ENCODE measurements at places on chromosomes 1 and 21.

DNA sequence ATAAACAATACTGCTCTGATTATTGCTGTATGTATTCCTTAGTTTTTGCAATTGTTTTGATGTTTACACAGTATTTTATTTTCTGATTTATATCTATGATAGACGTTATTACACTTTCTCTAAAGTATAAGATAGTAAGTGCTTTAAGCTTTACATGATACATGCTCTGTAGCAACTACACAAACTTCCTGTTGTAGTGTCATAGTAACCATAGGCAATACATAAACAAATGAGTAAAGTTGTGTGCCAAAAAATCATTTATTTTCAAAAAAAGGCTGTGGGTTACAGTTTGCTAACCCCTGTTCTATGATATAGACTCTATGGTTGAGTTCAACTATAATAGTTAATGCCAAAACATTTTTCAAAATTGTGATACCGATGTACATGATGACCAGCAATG lies 1156.4 kb downstream of the AMY1C start:
- no peak for DNase-seq

- DNase-seq = no peak
Measured at GRCh38 chr1:198620951-198621824, 17.7 kb upstream of the PTPRC start.

- DNase-seq = no peak
Measured at GRCh38 chr21:38297194-38297631, 40.4 kb downstream of the KCNJ15 start.

GRCh38 chr1:111271464-111271801 lies 19.2 kb upstream of the CHIA start:
- DNase-seq = no peak

DNA sequence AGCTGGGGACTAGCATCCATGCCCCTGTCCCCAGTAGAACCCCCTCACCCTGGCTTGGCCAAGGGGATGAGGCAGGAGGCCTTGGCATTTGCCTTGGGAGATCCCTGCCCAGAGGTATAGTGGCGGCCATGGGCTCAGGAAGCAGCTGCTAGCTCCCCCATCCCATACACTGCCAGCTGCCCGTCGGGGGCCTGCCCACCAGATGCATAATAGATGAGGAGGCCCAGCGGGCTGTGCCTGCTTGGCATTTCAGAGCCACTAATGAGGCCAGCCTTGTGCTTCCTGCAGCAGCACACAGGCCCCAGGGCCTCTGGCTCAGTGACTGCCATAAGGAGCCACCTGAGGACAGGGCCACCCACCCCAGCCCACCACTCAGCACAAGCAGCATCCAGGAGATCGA lies 23.6 kb downstream of the RAP1GAP start:
- DNase-seq = no peak

DNA sequence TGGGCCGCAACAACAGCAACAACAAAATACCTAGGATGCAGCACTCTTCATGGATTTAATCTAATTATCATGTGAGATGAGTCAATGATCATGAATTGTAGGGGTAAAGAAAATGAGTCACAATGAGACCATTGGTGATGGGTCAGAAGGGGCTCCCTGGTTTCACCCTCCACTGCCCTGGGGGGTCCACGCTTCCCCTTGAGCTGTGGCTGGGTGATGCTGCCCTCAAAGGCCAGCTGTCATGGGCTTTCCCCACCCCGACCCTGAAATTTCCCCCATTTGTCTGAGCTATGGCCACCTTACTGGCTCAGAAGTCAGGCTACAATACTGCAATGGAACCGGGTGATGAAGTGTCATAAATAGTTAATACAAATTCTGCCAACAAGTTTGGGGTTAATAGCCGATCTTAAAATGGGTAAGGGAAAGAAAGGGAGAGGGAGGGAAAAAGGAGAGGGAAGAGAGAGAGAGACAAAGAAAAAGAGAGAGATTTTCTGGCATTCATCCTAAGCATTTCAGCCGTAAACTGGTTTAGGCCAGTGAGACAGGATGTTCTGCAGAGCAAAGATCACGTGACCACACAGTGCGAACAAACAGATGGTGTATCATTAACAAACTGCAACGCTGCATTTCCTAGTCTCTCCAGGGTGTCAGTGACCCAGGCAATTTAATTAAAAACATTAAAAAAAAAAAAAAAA lies 143.4 kb upstream of the ERRFI1 start:
- DNase-seq = peak; percentile 77

DNA sequence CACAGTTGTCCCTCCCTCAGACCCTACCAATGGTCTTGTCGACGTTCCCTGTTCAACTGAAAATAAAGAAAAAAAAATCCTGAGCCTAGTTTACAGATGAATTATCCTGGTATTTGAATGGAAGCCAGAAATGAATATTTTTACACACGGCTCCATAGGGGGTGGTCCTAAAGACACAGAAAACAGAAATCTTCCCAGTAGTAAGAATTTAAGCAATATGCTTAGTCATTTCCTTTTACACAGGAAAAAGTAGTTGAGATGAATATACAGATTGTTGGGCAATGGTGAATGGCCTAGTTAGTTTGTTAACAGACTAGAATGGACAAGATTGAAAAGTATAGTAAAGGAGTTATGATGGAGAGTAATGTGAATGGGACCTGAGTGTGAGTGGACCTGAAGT lies 67.4 kb downstream of the RGS18 start:
- DNase-seq = no peak

DNA sequence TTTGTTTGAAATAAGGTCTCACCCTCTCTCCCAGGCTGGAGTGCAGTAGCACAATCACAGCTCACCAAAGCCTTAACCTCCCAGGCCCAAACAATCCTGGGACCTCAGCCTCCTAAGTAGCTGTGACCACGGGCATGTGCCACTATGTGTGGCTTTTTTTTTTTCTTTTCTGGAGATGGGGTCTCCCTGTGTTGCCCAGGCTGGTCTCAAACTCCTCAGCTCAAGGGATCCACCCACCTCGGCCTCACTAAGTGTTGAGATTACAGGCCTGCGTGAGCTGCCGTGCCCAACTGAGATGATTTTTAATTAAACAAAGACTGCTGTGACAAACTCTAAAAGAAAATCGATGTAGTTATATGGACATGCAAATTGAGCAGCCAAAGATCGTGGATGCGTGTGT lies 768.4 kb upstream of the ADGRL2 start:
- no peak for DNase-seq

- DNase-seq = no peak
Measured at GRCh38 chr1:90044346-90044745, 49.4 kb downstream of the ZNF326 start.

- no peak for DNase-seq
Measured at GRCh38 chr1:247627951-247628350, 22.6 kb downstream of the OR2G3 start.

DNA sequence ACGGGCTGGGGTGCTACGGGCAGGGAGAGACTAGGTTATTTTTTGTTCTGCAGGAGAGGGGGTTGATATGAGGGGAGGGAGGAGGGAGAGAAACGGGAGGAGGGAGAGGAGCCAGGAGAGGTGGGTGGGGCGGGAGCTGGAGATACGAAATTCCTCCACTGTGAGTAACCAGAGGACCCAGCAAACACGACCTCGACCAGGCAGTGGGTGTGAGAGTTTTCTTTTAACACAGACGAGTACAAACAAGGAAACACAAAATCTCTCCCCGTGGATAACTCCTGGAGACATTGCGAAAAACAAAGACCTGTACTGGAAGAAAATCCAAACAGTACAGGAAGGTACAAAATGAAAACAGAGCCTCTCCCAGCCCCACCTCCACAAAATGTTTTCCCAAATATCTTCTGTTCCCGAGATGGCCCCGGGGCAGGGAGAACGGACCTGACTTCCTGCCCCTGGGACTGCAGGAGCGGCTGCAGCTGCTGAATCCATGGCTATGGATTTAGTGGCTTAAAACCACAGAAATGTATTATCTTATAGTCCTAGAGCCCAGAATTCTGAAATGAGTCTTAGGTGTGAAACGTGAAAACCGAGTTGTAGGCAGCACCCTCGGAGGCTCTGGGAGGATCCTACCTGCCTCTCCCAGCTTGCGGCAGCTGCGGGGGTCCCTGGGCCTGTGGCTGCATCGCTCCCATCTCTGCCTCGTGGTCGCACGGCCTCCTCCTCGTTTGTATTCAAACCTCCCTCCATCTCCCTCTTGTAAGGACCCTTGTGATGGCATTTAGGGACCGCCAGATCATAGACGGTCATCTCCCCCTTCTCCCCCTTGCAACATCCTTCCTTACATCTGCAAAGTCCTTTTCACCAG lies 82.2 kb downstream of the RIPK4 start:
- DNase-seq = peak; percentile 51

DNA sequence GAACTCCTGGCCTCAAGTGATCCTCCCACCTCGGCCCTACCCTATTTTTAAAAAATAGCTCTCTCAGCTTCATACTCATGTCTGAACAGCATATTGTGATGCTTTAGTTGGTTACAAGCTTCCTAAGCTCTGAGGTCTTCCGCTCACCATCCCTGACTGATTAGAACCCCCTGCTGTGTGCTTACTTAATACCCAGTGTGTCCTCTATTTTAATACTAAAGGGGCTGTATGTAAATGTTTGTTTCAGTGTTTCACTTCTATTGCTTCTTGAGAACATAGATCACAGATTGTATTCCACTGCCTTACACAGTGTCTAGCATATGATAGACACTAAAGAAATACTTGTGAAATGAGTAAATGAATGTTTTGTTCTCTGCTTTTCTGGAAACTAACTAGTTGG lies 29.8 kb downstream of the ZYG11B start:
- DNase-seq = no peak

- peak; percentile 73 for DNase-seq
Measured at GRCh38 chr1:15760520-15761211, 2.1 kb downstream of the FBLIM1 start.

GRCh38 chr21:40936771-40937261 lies 89.9 kb upstream of the DSCAM start:
- DNase-seq = no peak

DNA sequence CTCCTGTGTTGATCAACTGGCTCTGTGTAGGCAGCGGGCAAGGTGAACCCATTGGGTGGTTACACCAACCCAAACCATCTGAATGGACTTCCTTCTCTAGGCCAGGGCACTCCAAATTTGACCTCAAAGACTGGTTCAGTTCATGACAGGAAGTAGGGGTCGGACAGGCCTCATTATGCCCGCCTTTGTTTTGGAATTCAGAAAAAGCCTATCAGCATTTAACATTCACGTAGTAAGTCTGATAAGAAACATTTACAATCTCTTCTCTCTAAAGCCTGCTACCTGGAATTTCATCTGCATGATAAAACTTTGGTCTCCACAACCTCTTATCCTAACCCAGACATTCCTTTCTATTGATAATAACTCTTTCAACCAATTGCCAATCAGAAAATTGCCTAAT lies 97.1 kb upstream of the ETV3 start:
- no peak for DNase-seq

GRCh38 chr1:46611691-46612221 lies 4.9 kb downstream of the MOB3C start:
- no peak for DNase-seq

GRCh38 chr1:244460197-244460596 lies 876 bp upstream of the CATSPERE start:
- no peak for DNase-seq

DNA sequence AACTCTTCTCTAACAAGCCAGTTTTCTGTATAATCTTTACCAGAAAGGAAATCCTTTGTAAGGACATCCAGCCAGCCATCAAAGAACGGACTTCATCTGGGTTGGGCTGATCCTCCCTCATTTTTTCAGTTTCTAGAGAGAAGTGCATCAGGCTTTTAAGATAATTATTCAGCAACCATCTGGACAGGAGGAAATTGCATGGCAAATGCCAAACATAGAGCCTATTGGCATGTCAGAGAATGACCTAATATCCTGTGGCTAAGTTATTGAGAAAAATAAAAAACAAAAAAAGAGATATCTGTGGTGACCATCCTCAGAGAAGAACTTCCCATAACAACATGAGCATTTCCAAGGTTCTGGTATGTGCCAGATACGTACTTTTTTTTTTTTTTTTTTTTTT lies 74.9 kb upstream of the BEND5 start:
- DNase-seq = no peak

DNA sequence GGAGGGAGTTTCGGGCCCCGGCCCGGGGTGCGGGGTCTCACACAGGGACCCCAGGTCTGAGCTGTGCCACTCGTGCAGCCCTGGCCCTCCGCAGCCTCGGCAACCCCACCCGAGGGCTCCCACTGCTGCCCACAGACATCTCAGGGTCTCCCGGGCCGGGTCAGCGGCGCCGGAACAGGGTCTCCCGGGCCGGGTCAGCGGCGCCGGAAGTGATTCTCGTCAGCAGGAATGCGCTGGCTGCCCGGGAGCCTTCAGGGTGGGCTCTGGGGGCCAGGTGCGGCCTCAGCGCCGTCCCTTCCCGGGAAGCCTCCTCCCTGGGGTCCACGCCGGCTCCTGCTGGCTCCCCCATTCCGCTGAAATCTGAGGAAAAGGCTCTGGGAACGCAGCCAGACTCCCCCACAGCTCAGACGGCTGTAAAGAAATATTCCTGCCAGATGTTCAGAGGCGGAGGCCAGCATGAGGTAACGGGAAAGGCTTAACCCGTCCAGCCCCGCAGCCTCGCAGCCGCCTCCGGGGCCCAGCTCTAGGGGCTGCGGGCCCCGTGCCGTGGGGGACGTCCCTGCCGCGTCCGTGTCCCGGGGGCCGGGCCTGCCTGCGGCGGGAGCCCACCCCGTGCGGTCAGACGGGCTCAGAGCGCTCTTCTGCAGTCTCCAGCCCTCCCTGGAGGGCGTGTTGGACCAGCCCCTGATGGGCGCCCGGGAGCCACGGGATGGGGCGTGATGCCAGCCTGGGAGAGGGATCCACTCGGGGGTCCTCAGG lies 8.7 kb upstream of the COL6A1 start:
- peak; percentile 95 for DNase-seq

GRCh38 chr1:50476800-50477199 lies 53.6 kb upstream of the DMRTA2 start:
- DNase-seq = no peak

- no peak for DNase-seq
Measured at GRCh38 chr1:82153272-82153629, 352.5 kb downstream of the ADGRL2 start.

GRCh38 chr1:162562470-162562828 lies 927 bp downstream of the UAP1 start:
- DNase-seq = no peak

DNA sequence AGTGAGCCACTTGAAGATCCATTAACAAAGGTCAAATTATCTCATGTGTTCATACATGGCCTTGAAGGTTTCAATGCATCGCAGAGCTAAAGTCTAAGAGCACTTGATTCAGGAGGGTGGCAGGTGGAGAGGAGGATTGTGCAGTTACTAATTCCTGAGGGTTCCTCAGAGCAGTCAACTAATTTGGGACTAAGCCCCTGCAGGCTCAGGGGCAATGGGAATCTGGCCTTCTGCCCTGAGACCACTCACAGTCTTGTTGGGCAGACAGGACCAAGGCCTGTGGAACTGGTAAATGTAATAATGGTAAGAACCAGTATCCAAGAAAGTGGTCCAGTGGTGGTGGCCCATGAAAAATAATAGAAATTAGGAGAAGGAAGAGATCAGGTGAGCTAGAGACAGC lies 127.4 kb upstream of the HMGB4 start:
- DNase-seq = no peak

DNA sequence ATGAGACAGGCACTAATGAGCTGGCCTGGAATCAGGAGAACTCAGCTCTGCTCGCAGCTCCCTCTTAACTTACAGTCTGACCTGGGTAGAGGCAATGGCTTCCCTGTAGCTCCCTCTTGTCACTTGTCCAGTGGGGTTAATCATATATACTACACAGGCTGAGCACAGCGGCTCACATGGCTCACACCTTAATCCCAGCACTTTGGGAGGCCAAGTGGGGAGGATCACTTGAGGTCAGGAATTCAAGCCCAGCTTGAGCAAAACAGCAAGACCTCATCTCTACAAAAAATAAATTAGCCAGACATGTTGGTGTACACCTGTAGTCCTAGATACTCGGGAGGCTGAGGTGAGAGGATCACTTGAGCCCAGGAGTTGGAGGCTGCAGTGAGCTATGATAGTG lies 4.2 kb downstream of the S100A6 start:
- DNase-seq = no peak

- no peak for DNase-seq
Measured at GRCh38 chr1:84759756-84760155, 69.5 kb upstream of the SSX2IP start.
